Stimulated activated CD4-positive, alpha-beta T cell treated with anti-CD3 and anti-CD28 coated beads, Interleukin-1b, Interleukin-23, amount 100 ng/mL, for 1 hour (primary cell): ENCODE measurements at places on chromosomes 1 and 21.

DNA sequence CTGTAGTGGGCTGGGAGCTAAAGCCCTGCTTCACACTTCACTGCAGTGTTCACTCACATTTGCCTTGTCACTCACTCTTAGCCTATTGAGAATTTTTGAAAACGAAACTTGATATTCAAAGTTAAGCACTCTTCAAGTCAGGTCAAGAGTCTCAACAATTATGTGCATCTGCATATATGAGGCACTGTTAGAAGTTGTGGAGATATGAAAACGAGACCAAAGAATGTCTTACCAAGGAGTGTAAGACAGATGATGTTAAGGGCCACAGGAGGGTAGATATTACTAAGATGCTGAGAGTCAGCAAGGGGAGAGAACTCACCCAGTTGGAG lies 64.7 kb upstream of the GJA8 start:
- DNase-seq = no peak

DNA sequence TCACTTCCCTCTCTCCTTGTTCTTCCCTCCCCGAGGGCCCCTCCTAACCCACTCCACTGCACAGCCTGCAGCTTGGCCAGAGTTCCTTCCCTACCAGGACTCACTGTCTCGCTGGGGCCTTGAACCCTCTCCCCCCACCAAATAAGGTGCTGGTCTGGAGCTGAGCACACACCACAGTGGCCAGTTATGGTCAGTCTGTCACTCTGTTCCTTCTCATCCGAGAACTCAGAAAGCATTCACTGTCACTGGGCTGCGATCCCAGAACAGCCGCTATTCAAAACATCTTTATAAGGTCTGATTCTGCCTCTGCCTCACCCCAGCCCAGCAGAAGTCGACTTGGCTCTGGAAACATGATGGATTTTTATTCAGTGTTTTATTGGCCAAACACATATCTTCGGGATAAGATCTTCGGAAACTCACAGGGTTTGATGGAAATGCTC lies 19.8 kb upstream of the LBR start:
- DNase-seq = no peak

DNA sequence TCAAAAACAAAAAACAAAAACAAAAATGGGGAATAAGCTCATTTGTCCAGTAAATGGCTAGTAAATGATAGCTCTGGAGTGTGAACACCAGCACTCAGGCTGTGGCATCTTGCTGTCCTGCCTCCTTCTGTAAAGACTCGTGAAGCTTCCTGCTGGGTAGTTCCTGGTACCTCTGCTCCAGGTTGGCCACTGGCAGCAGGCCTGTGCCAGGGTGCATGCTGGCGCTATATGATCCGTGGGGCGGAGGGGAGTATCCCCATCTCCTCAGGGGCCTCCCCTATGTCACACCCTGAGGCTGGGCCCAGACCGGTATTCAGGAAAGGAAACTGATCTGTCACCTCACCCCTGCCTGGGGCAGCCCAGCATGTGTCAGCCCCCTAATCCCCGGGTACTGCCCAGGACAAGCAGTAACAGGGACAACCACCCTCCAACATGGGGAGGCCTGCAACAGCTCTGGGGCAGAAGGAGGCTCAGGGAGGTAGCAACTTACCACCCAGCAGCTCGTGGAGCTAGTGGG lies 14.1 kb downstream of the ALPL start:
- DNase-seq = no peak

DNA sequence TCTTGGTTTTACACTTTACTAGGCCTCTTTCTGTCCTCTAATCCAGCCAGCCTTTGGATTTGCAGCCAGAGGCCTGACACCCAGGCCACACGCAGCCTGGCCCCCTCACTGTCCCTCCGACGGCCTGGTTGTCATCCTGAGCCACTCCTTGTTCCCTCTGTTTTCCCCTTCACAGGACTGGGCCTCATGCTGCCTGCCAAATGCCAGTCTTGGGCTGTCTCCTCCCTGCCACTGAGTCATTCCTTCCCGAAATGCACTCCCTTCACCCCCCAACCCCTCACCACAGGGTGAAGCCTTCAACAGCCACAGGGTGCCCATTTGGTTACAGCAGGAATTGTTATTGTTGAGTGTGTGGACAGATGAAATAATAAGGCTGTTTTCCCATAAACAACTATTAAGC lies 21.3 kb downstream of the ACOT11 start:
- DNase-seq = no peak

DNA sequence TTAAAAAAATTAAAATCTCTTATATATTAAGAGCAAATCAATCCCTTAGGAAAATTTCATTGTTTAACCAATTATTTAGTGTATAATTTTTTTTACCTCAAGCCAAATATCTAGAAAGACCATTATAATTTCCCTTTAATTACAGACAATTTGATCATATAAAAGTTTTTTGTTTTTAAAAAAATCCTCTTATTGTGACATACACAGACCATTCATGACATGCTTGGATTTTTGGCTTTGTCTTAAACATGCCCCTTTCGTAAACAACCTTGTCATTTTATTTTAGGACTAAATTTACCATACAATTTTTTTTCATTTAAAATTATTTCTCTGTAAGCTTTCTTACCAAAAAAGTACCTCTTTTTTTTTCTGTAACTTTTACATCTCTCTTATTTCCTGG lies 14.2 kb upstream of the CYP4B1 start:
- DNase-seq = no peak

DNA sequence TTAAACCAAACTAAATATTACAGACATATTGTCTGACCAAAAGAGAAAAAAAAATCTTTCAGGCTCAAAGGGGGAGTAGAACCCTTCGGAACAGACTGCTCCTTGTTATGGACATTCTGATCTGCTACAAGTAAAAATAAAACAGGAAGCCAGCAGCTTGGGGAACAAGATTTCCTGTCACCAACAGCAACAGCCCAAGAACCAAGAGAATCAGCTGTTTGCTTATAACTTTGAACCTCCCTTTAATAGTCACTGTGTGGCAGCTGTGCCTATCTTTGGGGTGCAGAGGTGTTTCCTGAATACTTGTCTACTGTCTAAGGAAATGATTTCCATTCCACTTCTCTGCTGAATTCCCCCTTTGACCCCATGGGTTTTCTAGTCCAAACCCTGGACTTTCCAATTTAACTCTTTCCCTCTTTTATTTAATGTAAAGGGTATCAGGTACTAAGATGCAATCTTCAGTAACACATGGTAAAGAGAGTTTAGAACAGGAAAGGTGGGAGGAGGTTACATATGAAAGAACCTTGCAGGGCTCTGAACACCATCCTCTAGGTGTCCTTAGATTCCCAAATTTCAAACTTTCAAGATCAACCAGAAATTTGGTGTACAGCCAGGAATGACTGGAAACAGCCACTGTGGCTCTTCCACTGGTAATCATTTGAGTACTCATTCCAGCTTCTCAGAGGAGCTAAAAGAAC lies 38.6 kb downstream of the GPR3 start:
- DNase-seq = no peak

DNA sequence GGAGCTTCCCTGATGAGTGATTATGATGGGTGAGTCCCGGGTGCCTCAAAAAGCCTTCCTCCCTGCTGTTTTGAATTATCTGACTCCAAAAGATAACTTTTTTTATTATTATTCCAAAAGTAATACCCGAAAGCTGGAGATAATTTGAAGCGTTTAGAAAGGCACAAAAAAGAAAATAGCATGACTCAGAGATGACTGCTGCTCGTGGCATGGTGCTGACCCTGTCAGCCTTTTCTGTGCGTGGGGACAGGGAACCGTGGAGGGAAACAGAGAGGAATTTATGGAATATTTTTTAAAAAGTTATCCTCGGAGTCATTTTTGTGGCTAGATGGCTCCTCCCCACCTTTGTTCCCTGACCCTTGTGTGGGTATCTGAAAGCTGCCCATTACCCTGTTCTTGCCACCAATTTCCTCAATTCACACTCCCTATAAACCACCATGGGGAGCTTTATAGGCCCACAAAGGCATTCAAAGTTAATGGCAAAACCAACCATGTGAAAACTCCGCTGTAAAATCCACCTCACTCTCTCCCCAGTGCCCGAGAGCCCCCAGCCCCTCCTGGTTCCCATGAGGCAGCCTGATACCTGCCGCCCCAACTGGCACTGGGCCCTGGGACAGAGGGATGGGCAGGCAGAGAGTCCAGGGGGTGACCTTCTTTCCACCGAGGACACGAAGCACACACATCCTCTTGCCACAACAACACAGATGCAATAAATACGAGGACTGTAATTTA lies 37.5 kb downstream of the IGSF21 start:
- no peak for DNase-seq

DNA sequence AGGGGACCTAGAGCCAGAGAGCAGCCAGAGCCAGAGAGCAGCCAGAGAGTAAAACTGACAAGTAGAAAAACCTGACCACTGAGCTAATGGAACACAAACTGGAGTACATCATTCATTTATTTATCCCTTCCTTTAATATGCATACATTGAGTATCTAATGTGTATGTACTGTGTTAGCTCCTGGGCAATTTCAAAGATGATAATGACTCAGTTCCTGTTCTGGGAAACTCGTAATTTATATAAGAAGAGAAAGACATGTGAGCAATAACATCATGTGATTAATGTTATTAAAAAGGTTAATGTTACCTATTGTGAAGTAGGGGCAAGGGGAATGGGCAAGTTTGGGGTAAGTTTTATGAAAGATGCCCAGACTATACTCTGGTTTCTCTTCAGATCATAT lies 199.9 kb downstream of the TNR start:
- no peak for DNase-seq

- no peak for DNase-seq
Measured at GRCh38 chr1:3863231-3863935, 6.1 kb downstream of the DFFB start.

GRCh38 chr1:55547405-55547804 lies 332.2 kb upstream of the USP24 start:
- DNase-seq = no peak

DNA sequence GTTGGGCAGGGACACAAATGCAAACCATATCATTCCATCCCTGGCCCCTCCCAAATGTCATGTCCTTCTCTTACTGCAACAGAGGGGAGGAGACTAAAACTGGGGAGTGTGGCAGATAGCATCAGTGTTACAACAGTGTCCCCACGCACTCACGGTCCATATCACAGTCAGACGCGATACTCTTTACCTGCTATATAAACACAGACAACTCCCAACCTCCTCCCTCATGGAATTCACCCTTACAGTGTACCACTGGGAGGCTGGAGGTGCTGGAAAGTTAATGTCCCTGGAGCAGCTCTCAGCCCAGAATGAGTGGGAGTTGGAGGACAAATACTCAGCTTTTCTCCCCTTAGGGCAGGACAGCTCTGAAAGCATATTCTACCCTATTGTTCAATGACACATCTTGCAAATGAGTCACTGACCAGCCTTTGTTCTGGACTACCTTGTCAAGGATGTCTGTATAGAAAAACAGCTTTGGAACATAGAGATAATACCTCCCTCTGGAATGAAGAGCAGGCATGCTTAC lies 445.9 kb downstream of the SETD4 start:
- DNase-seq = no peak

- no peak for DNase-seq
Measured at GRCh38 chr1:94701796-94702441, 118.2 kb upstream of the SLC44A3 start.

- no peak for DNase-seq
Measured at GRCh38 chr1:223700942-223701637, 11.2 kb upstream of the CAPN2 start.

GRCh38 chr1:226912587-226913176 lies 27.4 kb upstream of the COQ8A start:
- DNase-seq = no peak

- no peak for DNase-seq
Measured at GRCh38 chr1:175363031-175363430, 170.5 kb upstream of the KIAA0040 start.

- DNase-seq = no peak
Measured at GRCh38 chr1:56375326-56375804, 204.0 kb downstream of the PLPP3 start.

DNA sequence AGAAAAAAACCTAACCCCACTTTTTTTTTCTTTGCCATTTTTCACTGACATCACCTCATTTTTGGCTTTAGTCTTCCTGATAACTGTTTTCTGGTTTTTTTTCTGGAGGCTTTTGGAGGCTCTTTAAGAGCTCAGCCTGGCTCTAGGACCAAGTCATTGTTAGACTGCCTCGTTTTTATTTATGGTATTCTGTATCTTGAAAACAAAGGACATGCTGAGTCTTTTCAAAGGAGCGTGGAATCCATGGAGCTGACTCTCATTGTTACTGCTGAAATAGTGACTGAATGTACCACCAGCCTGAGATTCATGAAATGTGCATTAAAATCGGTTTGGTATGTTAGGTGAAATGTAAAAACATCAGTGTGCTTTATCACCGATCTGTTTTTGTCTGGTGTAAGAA lies 28.0 kb downstream of the RASAL2 start:
- DNase-seq = no peak

DNA sequence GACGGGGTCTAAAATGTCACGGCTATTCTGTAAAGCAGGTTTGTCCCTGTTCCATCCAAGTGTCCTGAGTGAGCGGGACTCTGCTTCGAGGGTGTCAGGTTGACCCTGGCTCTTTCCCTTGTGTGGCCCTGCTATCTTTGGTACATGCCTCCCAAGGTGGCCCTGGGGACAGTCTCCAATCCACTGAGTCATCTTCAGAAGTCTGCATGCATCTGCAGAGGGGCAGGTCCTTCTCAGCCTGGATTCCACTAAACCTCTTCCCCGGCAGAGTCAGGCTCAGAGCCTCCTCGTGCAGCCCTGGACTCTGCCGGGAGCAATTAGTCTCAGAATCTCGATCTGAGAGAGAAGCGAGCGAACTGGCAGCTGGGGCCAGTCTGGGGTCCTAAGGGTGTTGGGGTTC lies 50.1 kb upstream of the KCNJ15 start:
- no peak for DNase-seq

DNA sequence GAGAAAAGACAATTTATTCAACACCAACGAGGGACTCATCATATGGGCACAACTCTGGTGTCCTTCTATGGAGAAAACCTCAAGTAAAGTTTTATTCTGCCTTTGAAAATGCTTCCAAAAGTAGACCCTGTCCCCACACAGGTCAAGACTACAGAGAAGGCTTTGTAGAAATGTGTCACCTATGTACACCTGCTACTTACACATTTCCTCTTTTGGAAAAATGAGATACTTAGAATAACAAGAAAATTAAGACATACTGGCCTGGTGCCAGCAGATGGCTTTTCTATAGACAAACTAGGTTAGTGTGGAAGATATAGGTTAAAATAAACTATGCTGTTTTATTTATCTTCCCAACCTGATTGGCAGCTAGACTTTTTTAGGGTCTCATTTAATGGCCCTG lies 13.6 kb downstream of the POGK start:
- no peak for DNase-seq

- no peak for DNase-seq
Measured at GRCh38 chr1:151406176-151406575, 6.8 kb downstream of the PSMB4 start.

GRCh38 chr1:63983391-63984256 lies 209.8 kb downstream of the ROR1 start:
- DNase-seq = no peak

DNA sequence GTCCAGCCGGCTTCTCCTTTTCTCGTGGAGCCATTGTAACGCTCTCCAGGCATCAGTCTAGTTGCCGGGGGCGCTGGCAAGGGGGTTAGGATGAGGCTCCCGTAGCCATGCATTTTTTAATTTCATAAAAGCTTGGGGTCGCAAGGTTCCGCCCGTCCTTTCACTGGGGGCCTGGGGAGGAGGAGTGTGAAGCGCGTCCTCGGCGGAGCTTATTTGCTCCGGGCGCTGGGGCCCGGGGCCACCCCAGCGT lies 1.6 kb downstream of the ADGRL2 start:
- DNase-seq = no peak
